ENCODE measurements at places on chromosomes 5 and 9.
A peak's percentile ranks its signal among the peaks of the same experiment; 100 is the strongest.

- no peak for DNase-seq
Observed at GRCh38 chr9:127449332-127449966, 1.8 kb downstream of the RPL12 start.

GRCh38 chr5:36442352-36442751, 140.7 kb upstream of the RANBP3L start:
- DNase-seq: no peak

- DNase-seq: no peak
Observed at GRCh38 chr9:131011274-131012022, 2.5 kb downstream of the LAMC3 start.

DNA sequence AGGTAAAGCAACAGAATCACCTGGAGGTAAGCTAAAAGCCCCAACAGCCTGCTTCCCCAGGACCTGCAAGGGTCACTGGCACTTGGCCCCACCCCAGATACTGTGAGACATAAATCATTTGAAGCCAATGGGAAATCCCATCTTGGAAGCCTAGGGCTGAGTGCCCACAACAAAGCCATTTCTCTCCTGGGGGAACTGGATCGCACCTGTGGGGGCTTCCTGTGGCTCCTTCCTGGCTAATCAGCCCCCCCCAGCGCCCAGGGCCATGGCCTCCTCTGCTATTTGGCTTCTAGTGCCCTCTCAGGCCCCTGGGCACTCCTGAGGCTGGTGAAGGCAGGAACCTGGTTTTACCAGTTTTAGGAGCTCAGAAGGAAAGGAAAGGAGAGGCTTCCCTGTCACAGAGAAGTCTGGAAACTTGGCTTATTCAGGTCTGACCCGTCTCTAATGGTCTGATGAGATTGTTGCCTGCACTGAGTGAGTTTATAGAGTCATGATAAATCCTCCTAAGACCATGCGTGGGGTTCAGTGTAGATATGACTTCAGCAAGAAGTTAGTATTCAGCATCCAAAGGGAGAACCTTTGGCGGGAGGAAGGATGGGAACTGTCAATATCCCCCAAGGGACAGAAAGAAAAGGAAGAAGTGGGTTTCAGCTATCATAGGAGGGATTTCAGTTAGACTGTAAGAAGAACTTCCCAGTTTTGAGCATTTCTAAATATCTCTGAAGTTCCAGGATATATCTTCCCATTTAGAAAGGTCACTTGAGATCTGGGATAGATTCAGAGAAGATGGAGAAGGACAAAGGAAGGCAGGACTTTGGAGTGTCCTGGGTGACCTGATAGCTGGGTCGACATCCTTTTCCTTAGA, 1.2 kb downstream of the KCNMB1 start:
- no peak for DNase-seq

GRCh38 chr5:7245121-7245651, 150.8 kb upstream of the ADCY2 start:
- DNase-seq: no peak

DNA sequence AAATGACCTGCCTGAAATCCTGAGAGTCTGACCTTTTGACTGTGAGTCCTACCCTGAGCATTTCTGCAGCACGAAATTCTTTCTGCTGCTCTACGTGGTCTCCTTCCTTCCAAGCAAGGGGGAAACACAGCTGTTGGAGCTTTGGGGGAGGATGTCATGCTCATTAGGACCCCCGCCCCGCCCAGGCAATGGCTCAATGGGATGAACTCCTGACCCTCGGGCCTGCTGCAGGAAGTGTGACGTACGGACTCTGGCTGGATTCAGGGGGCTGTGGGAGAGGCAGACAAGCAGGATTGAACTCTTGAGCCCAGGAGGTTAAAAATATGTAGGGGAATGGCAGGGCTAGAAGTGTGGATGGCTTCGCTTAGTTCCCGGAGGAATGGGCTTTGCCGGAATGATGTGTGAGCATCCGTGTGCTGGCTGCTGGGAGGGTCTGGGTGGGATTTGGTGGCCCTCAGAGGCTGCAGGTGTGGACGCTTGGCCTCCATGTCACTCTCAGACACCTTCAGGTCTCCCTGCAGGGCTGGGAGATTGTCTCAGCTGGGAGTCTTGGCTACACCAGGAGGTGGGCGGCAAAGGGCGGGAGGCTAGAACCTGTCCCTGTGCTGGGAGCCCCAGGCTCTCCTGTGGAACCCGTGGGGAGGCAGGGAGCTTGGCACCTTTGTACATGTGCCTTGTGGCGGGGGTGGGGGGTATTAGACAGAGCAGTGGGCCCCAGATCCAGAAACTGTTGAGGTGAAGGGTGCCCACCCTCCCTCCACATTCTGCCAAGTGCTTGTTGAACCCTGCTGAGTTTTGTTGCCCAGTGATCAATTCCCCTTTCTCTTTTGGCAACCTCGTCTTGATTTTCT, 26.3 kb downstream of the STC2 start:
- no peak for DNase-seq

- DNase-seq: no peak
Observed at GRCh38 chr5:21623831-21624230, 1229.3 kb downstream of the CDH12 start.

DNA sequence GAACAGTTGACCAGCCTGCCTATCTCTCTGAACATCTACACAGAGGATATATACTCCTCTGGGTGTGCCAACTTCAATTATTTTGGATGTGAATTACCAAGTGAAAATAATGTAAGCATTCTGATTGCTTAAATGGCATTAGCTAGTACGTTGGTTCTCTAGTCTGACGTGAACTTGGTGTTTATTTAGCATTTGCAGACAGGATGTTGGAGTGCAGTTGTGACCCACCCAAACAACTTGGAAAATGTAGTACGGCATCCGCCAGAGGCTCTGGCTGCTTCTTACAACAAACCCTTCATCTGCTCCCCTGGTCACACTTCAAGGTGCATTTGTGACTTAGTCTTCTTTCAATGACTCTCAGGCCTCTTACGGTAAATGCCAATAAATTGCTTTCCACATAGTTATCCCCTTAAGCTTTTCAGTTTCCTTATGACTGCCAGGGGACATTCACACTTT, 616.6 kb downstream of the PDE4D start:
- no peak for DNase-seq

DNA sequence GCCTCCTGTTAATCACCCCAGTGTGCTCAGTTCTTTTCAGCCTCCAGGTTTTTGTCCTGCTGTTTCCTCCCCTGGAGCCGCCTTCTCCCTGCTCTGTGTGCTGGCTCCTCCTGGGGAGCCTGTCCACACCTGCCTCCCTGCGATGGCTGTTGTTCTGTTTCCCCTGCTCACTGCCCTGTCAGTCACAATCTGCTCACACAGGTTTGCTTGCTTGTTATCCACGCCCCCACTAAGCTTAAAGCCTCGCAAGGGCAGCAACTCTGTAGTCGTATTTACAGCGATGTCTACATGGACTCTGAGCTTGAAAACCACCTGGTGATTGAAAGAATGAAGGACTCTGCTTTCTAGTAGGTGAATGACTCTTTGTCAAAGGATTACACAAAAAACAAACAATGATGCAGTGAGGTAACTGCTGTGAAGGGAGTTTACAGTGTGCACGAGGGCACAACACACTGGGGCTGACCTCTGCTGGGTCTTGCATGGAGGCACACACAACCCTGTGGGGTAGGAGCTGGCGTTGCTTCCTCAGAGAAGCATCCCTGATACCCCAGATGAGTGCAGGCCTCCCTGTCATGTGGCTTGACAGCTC, 39.6 kb upstream of the TEX48 start:
- DNase-seq: no peak

DNA sequence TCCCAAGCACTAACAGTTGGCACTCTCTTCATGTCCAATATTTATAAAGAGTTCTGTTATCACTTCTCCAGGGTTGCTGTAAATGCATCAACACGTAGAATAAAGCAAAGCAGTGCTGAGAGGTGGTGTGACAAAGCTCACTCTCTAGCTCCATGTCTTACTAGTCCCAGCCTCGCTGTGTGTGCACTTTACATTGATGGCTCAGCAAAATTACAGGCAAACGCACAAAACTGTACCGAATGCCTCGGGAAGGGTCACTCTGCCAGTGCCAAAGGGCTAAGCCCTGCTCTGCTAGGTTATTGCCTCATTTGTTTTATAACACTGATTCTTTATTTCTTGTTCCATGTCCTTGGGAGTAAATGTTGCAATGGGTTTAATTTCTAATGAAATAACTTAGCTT, 1005.9 kb upstream of the WWC1 start:
- DNase-seq: no peak

GRCh38 chr9:8845376-8845775, 1045.8 kb upstream of the DMAC1 start:
- DNase-seq: peak; percentile 46

DNA sequence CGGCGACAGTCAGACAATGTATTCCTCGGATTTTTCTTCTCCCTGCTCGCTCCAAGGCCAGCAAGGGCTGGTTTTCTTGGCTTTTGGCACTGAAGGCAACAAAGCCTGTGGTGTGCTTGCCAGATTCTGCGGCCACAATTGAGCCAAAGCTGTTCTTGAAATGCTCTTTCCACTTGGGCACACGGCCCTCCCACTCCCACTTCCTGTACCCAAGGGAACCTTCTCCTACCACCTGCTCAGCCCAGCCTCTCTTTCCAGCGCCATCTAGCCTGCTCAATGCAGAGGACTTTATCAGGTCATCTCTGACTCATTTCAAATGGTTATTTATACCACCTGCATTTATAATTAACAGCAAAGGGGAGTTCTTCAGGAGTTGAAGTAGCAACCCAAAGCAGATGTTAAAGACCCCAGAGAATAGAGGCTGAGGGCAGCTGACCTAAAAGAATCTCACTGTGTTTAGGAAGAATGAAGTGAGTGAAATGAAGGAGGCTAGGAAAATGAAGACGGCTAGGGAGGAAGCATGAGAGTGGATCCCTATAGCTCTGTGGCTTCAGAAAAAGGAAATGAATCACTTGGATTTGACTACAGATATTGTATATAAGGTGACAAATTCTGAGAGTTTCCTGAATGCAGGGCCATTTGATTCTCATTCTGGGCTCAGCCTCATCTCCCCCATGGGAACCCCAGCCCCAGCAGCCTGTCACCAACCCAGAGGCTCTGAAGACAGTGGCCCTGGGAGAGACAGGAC, 439.0 kb downstream of the ENC1 start:
- DNase-seq: no peak

DNA sequence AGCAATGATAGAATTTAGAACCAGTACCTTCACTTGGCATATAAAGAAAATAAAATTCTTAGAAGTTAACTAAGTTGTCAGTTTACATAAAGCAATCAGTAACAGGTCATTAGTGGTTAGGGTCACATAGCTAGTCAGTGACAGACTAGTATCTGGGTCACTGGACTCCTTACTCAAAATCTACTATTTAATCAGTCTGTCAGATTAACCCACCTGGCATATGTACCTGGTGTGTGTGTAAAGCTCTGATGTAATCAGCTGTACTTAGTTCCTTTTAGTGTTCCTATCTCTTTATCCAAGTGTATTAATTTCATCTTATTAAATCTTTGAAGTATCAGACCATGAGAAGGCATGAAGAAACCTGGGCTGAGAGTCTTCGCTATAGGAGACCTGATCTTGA, 7.3 kb downstream of the CEP78 start:
- DNase-seq: no peak

DNA sequence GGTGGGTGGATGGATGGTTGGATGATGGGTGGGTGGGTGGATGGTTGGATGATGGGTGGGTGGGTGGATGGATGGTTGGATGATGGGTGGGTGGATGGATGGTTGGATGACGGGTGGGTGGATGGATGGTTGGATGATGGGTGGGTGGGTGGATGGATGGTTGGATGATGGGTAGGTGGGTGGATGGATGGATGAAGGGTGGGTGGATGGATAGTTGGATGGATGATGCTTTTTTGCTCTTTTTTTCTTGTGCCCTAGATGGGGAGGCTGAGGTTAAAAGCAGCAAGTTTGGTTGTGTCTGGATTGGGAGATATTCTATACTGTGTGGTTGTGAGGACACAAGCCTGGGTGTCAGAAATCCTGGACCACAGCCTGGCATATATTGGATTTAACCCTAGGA, 5.4 kb downstream of the LCN12 start:
- DNase-seq: no peak

- DNase-seq: no peak
Observed at GRCh38 chr5:167653645-167654106, 637.8 kb upstream of the WWC1 start.

DNA sequence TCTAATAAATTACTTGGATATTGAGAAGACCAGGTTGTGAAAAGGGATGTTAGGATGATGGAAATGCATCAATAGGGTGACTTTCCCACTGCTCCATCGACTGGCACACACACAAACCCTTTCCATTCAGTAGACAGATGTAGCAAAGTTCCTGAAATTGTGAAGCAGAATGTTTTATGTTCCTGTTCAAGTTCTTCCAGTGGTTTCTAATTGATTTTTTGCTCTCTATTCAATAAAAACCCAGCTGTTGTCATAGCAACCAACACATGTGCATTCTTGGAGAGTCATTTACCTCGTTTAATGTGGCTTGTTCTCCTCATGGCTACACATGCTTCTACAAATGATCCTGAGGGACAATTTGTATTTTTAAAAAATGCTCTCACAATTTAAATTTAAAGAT, 244.6 kb downstream of the RAB3C start:
- DNase-seq: no peak

Data from caudate nucleus (tissue), 63 donors.